ENCODE measurements at places on chromosomes 7 and 10.

DNA sequence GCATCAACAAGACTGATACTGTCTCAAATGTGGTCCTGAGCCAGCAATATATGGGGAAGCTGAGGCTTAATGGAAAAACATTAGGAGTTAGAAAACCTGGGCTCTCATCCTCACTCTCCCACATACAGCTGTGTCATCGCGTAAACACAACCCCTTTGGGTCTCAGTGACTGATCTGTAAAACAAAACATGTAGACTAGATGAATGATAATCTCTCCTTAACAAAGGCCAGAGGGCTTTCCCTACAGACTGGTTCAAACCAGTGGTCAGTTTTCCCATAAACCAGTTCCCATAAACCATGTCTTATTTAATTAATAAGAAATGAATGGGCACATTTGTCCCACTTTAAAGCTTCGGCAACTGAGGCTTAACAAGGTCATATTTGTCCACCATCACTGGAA, 48.1 kb downstream of the OSBPL3 start:
- peak; percentile 37 for DNase-seq

DNA sequence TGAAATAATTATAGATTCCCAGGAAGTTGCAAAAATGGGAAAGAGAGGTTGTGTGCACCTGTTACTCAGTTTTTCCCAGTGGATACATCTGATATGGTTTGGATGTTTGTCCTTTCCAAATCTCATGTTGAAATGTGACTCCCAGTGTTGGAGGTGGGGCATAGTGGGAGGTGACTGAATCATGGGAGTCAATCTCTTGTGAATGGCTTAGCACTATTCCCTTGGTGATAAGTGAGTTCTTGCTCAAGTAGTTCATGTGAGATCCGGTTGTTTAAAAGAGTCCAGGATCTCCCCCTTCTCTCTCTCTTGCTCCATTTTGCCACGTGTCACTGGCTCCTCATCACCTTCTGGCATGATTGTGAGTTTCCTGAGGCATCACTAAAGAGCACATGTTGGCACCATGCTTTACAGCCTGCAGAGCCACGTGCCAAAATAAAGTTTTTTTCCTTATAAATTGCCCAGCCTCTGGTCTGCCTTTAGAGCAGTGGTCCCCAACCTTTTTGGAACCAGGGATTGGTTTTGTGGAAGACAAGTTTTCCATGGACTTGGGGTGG, 149.2 kb downstream of the RAMP3 start:
- DNase-seq = no peak

DNA sequence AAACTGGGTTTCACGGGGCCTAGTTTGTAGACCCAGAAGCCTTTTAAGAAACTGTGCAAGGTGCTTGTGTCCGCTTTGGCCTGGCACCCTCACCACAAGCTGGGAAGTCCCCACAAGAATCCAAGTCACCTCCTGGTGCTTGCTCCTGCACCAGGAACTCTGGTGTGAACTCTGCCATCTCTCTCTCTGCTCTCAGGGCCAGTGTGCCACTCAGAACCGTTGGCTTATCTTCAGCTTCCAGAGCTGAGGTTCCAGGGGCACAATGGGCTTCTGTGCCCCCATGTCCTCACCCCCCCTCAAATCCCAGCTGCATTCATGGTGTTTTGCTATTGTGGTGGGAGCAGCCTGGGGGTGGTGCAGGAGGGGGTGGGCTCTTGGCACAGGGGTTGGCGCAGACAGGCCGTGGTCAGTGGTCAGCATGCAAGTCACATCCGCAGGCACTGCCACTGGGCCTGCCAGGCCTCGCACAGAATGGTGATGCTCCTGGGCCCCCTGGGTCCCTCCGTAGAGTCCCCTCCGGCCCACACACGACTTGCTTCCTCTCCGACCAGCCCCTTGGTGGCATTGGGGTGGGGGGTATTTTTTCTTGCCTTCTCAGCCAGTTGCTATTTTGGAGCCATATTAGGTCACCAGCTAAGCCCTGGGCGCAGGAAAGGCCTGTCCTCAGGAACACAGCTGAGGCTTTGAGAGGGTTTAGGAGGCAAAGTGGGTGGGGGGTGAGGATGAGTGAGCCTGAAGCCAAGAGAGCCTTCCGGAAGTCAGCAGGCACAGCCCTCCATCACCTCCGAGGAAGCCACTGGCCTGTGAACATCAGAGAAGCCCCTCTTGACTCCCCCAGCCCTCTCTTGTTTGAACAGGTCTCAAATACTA, 3.0 kb downstream of the ZCCHC24 start:
- no peak for DNase-seq

DNA sequence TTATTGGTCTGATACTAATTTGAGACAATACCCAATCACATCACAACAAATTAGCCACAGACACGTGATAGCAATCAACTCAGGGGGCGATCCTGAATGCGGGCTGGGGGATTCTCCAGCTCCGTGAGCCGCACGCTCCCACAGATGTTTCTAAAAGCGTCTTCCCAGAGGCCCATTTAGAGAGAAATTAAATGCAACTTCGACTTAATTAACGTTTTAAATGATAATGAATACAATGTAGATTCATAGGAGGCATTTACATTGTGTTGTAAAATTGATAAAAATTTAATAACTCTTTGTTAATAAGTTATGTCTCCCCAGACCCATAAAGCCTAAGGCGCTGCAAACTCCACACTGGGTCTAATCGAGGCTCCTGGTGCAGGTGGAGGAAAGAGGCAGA, 642.6 kb downstream of the KCNMA1 start:
- no peak for DNase-seq

- DNase-seq = no peak
Observed at GRCh38 chr7:27346531-27347275, 104.1 kb downstream of the EVX1 start.

GRCh38 chr7:137871170-137871915, 24.6 kb upstream of the DGKI start:
- DNase-seq = no peak

- DNase-seq = no peak
Observed at GRCh38 chr10:1094112-1095057, 38.2 kb downstream of the WDR37 start.

GRCh38 chr7:106462914-106463482, 178.2 kb upstream of the NAMPT start:
- DNase-seq = no peak

- no peak for DNase-seq
Observed at GRCh38 chr10:69351589-69351988, 65.1 kb downstream of the TACR2 start.

GRCh38 chr10:34049469-34049868, 715.0 kb upstream of the NRP1 start:
- DNase-seq = no peak

GRCh38 chr10:85045046-85045445, 716.7 kb downstream of the CCSER2 start:
- DNase-seq = no peak

DNA sequence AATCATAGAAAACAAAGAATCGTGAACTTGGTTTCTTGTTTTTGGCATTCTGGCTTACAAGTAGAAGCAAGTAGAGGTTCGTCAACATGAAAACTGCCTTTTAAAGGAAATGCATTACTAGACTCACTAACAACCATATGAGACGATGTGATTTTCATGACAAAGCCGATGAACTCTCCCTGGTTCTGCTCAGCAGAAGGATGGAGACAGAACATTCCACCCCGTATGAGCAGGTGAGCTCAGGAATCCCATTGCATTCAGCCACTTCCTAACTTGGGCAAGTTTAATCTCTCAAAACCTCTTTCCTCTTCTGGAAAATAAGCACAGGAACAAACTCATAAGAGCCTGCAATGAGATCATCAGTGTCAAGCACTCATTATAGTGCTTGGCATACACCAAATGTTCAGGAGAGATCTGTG, 57.4 kb upstream of the SVIL start:
- DNase-seq = no peak

GRCh38 chr10:5959142-5959541, 18.2 kb downstream of the IL15RA start:
- no peak for DNase-seq

GRCh38 chr7:30212701-30213111, 71.7 kb upstream of the ZNRF2 start:
- no peak for DNase-seq

DNA sequence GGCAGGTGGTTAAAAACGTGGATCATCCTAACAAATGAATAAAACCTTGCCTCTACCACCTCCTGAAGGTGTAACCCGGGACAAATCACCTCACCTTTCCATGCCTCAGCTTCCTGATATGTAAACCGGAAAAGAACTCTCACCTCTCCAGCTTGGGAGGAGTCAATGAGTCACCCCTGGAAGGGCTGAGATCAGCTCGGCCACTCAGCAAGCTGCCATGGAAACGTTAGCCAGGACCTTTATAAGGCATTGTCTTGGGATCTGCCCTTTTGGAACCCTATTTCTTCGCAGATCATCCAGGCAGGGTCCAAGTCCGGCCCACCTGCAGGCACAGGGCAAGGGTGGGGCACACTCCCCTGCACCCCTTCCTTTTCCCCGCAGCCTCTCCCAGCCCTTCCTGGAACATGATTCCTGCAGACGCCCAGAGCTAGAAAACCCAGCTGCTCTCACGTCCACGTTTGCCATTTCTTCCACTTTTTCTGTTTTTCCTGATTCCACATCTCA, 81.6 kb upstream of the PFKP start:
- peak; percentile 20 for DNase-seq

- DNase-seq = no peak
Observed at GRCh38 chr10:131162866-131163843, 148.4 kb downstream of the TCERG1L start.

All from suppressor macrophage (primary cell).